NCI-H1092 (cell line): ENCODE measurements at places on chromosomes 2 and 18.

GRCh38 chr2:67839668-67840067 lies 223.1 kb downstream of the C1D start:
- DNase-seq: no peak

DNA sequence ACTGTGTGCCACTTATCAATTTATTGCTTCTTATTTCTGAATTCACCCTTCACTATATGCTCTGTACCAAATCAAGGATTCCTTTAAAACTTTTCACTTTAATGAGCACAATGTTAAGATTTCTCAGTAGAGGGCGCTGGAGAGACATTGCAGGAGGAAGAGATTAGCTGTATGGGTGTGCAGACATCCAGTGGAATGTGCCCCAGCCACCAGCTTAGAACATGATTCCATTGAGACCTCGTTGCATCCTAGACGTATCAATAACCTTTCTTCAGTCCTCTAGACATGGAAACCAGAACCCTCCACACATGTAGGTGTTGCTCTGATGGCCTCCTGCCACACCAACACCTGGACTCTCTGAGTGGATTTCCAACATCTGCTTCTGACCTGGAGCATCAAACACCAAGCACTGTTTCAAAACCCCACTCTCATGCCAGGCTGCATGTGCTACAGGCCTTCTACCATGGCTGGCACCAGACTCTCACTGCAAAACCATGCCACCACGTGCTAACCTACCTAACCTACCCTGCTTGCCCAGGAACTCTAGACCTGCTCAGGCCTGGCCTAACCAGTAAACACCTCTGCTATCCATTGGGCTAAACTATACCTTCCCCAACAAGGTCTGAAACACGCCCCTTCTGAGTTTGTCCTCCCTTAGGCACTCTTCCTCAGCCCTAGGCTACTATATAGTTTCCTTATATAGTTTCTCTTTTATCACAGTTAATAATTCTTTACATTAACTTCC lies 633.2 kb upstream of the PKDCC start:
- DNase-seq: no peak

DNA sequence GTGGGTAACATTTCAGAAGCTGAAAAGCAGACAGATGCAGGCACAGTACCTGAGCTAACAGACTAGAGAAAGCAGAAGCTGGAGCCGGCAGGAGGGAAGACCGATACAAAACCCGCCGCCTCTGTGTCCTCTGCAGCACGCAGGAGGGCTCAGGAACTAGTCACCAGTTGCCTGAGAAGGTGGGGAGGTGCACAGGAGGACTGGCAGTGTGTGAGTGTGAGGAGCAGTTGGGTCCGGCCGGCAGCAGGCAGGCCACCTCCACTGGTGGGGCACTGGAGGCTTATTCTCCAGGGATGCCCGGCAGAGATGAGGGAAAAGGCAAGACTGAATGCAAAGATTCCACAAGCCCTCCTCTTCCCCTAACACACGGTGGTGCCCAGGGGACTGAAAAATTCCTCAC lies 18.2 kb downstream of the ERCC3 start:
- no peak for DNase-seq

DNA sequence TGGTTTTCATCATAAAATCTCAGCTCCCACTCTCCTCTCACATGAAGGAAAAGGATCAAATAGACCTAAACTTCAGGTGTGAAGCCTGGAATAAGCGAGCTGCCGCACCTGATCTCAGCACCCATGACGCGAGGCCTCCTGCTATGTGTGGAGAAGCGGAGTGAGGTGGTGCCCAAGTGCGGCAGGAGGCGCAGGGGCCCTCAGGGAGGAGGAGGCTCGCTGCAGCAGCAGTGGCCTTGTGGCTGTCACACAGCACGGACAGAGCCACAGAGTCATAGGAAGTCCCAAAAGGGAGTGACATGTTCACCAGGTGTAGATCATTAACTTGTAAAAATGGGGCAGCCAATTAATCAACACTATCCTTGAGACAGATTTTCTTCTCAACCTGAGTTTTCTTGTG lies 9.1 kb downstream of the SCLY start:
- no peak for DNase-seq

- DNase-seq: no peak
These were observed 47.3 kb downstream of the ROCK1 start for GRCh38 chr18:21064347-21064746.

DNA sequence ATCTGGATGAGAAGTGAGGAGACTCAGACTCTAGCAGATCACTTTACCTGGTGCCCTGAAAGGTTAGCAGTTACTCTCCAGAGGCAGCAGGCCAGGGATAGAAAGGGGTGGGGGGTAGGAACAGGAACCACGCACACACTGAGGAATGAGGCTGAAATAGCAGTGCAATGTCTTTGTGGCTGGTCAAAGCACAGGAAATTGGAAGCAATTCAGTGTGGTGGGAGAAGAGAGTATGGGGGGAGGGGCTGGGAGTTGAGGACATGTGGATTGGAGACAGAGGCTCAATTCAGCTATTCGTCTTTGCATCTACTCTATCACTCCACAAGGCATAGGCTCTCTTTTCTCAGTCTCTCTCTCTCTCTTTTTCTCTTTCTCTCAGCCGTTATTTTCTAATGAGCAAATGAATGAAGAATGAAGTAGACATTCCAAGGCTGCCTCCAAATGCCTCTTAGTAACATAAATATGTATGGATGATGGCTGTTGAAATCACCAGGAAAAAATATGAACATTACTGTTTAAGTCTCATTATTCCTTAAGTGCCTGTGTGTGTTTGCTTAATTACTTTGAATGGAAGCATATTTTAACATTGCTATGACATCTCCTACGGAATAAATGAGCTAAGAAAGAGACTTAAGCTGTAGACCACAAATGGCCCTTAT lies 979.4 kb downstream of the TSN start:
- DNase-seq: no peak

GRCh38 chr2:134324430-134324829 lies 70.6 kb downstream of the MGAT5 start:
- no peak for DNase-seq

- DNase-seq: no peak
These were observed 521.0 kb upstream of the RAB6C start for GRCh38 chr2:129458436-129458835.

DNA sequence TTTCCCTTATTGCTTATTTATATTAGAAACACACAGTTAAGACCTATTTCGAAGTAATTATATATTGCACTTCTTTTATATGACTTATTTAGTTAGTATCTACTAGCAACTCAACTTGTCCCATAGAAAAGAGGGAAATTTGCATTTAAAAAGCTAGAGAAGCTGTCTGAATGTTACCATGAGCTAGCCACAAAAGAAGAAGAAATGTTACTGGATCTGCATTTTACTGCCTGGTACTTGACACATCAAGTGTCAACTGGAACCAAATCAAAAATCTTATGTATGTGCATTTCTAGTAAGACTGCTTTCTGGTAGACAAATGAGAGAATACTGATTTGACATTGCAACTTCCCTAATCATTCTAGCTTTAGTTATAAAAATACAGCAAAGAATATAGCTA lies 424.6 kb upstream of the VRK2 start:
- no peak for DNase-seq

DNA sequence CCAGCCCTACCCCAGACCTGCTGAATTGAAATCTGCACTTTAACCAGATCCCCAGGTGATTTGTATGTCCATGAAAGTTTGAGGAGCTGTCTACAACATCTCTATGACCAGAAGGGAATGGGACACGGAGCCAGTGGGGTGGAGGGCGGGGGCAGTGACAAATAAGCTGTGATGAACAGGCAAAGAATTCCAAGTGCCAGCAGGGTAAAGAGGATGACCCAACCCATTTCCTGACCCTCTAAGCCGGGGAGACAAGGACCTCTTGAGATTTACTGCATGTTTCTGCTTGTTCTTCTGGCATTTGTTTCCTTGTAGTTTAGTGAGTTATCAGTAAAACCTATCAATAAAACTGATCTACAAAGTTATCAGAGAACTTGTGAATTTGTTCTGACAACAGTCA lies 8.7 kb downstream of the TET3 start:
- no peak for DNase-seq

DNA sequence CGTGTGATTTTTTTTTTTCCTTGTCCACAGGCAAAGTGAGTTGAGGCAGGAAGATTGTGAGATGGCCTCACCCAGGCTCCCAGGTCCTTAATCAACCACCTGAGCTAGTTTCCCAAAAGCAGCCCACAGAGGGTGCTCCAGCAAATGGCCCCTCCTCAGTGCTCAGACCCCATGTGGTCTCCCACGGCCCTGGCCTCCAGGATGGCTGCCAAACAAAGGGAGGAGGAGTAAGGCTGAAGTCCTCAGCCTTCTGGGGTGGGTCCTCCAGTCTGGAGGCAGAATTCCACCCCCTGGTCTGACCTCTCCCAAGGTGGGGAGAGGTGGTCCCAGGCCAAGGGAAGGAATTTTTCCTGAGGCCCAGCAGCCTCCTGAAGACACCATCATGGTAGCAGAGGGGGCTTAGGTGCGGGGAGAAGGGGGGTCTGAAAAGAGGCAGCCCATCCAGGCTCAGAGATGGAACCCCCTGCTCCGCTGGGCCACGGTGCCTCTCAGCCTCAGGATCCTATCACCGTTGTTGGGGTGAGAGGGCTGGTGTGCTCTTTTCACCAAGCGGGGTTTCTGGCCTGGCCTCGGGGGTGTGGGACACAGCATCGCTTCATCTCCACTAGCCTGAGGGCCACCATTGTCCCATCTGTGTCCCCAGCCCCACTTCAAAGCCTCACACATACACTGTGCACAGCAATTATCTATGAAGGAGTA lies 2.3 kb downstream of the NGEF start:
- no peak for DNase-seq

GRCh38 chr2:39737661-39738060 lies 41.4 kb downstream of the THUMPD2 start:
- no peak for DNase-seq

DNA sequence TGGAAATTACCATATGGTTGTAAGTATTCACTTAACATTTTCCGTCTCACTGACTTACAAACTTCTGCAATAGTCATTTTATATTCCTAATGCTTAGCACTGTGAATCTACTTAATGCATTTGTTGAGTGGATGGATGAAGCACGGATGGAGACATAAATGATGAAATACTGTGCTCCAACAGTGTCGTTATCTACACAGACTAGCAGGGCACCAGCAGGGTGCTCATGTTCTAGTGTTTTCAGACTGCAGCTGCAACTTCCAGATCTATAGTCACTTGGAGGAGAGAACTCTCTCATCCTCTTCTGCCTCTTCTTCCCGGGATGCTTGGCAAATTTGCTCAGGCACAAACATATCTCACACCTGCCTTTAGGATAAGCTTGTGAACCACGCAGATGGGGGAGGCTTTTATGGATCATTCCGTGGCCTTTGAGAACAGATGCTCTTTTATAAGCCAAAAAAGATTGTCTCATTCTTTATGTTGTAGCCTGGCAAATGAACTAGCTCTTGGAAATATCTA lies 797.7 kb downstream of the MBD2 start:
- peak; percentile 62 for DNase-seq

GRCh38 chr2:28754321-28754720 lies 2.7 kb downstream of the PPP1CB start:
- no peak for DNase-seq

- no peak for DNase-seq
These were observed 23.0 kb downstream of the PTPN18 start for GRCh38 chr2:130378898-130379214.

DNA sequence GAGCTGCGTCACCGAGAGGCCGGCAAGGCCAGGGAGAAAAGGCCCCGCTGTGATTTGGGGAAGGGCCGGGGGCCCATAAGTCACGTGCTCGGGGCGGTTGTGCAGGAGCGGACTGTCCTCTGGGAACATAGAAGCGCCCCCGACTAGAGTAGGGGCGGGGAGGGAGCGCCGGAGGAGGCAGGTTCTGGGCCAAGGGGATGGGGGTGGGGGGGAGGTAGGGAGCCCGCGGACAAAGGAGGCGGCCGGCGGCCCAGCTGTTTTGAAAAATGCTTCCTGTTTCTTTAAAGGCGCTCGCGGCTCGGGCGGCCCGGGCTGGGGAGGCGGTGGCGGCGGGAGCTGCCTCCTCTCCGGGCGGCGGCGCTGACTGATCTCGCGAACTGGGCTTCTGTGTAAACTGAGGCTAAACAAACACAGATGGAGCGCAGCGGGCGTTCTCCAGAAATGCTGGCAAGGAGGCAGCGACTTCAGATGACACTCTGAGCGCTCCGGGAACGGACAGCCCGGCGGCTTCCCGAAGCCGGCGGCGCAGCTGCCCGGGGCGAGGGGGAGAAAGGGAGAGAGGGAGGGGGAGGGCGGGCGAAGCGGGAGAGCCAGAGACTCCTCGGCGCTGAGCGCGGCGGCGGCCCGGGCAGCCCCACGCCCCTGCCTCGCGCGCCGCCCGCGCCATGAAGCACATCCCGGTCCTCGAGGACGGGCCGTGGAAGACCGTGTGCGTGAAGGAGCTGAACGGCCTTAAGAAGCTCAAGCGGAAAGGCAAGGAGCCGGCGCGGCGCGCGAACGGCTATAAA lies at the start of gene ATOH8:
TSS of gene ATOH8 (plus strand) at position 467 of the 788 bp plus-strand sequence. CDS start at position 666, 199 bp downstream.
- peak; percentile 46 for DNase-seq

DNA sequence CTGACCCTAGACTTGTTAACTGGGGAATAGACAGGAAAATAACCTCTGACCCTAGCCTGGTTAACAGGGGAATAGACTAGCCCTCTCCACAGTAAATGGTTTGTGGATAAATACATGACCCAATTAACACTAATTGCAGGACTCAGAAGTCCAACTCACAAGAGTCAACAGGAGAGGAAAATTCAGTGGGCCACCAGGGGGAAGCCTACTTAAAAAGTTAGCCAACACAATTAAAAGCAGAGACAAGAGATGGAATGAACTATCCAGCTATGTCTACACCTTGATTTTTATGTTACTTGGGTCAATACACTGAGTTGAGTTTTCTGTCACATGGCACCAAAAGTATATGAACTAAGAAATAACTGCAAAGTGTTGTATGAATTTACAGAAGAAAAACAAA lies 158.8 kb upstream of the SLC39A10 start:
- no peak for DNase-seq

DNA sequence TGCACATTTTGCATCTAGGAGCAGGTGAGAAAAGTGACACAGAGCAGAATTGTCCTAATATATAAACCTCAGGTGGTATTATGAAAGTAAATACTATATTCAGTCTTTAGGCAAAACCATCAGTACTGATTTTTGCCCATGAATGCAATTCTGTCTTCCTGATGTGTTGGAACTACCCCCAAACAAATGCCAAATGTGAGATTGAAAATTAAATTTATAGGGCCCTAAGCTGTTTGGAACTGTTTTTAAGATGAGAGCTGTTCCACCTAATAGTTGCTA lies 115.2 kb downstream of the SH3RF3 start:
- DNase-seq: no peak

- no peak for DNase-seq
These were observed 1374.5 kb upstream of the NXPH2 start for GRCh38 chr2:140154706-140155105.

DNA sequence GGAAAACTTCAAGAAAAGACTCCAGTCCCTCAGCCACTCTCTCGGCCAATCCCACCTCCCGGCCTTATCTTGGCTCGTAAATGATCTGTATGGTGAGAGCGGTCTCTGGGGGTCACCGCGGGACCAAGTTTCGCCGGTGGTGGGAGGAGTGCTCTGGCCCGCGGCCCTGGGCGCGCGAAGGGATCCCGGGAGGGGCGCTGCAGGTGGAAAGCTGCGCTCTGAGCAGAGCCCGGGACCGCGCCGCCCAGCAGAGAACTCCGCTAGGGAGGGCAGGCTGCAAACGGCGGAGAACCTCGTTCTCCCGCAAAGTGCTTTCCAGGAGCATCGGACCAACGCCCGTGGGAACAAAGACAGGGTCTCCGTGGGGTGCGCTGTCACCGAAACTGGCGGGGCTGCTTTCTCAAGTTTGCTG lies 622 bp downstream of the LRP2 start:
- no peak for DNase-seq

- DNase-seq: no peak
These were observed 89.8 kb upstream of the GRB14 start for GRCh38 chr2:164710837-164711765.

GRCh38 chr2:18611184-18611583 lies 21.8 kb upstream of the NT5C1B start:
- no peak for DNase-seq

GRCh38 chr18:62857263-62857976 lies 142.1 kb downstream of the PHLPP1 start:
- no peak for DNase-seq
